ENCODE measurements at places on chromosomes 2 and 18.

DNA sequence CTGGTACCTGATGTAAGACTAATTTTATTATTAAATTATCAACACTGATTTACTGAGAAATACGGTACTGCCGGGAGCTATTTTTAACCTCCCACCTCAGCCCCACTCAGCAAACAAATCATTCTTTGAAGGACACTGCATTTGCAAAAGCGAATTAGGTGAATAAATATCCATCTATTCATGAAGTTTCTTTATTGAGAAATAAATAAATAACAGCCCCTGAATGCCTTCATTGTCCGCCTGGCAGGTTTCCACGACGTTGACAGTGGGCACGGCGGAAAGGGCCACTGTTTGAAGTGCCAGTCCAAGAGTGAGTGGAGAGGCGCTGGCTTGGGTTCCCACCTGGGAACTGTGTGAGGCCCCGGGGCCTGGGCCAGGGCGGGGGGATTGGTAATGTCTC lies 15.7 kb downstream of the C1QL2 start:
- DNase-seq: no peak

GRCh38 chr18:72704202-72704601 lies 160.1 kb upstream of the CBLN2 start:
- DNase-seq: no peak

DNA sequence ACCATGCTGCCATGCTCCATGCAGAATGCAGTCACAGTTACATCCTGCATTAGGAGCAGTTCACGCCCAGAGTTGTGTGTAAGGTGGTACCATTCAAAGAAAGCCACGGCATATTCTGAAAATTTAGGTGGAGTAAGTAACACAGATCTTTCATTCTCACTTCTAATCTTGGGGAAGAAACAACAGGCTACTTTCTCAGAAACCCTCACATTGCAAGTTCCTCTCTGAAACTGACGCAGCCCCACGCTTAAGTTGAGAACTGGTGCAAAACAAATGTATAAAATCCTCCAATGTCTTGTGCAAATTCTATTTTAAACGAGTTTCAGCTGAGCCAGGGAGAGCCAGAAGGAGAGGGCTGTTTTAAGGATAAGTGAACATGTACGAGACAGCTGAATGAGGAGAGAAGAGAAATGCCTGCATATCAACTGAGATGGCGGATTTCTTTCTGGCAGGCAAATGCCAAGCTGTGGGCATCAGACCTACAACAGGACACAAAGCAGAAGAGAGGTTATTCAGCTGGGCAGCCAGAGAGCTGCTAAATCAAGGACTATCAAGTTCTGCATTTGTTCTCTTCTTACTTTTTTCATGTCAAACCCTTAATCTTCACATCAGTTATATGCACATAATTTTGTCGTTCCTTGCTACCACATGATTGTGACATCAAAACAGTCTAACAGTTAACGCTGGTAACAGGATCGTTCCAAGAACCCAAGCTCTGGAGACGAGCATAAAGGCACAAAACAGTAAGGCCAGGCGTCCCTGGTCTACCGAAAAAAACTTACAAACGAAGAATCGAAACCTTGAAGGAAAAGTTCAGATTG lies 6.4 kb downstream of the ARL4C start:
- no peak for DNase-seq

GRCh38 chr2:24404491-24404921 lies 44.2 kb upstream of the ITSN2 start:
- no peak for DNase-seq

Measured in ascending aorta (tissue), 2 donors.